Non-pigmented ciliary epithelial cell (primary cell): ENCODE measurements at places on chromosomes 1 and 21.

GRCh38 chr1:159799446-159799985 is 2.6 kb upstream of the FCRL6 start:
- DNase-seq: no peak

GRCh38 chr1:235339746-235340145 is 11.4 kb downstream of the GGPS1 start:
- no peak for DNase-seq

DNA sequence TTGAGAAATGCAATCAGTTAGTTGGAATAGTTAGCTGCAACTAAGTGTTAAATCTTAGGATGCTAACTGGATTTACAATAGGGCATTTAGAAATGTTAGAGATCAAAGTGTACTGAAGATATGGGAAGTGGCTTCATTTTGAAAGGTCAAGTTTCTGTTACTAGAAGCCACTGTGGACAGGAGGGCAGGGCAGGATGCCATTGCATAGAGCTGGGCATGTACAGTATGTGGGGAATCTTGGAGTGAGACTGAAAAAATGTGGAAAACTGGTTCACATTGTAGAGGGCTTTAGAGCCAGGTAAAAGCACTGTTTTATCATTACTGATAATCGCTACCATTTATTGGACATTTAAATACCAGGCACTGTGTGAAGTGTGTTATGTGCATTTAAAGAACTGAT is 31.0 kb downstream of the ARID1A start:
- no peak for DNase-seq

DNA sequence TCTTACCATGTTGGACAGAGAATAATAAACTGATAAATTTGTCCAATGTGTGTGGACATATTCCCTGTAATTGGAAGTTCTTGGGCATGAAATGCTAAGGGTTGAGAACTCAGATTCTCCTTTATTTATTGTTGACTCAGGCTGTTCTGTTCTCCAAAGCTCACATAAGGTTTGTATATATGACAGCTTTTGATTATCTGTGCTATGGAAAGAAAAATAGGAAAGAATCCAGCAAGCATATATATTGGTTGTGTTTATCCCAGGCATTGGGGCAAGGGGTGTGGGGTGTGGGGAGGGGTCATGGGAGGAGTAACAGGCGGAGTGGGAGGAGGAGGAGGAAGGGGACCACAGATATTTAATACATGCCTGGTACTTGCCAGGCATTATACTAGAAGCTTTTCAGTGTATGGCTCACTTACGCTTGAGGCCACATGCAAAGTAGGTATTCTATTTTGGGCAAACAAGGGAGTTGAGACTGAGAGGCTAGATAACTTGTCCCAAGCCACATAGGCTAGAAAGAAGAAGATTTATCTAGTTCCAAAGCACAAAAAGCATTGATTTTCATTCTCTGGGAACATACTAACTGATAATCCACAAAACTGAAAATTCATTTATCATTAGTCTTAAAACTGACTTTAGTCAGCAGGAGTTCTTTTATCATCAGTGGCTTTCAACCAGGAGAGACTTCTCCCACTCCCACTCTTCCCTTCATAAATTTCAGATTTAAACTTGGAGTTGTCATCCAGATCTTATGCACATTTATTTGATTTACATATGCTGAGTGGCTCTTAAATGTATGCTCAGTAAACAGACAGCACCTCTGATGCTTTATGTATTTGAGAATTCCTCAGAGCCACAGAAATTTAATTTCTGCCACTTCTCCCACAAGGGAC is 27.2 kb downstream of the NGF start:
- DNase-seq: no peak

DNA sequence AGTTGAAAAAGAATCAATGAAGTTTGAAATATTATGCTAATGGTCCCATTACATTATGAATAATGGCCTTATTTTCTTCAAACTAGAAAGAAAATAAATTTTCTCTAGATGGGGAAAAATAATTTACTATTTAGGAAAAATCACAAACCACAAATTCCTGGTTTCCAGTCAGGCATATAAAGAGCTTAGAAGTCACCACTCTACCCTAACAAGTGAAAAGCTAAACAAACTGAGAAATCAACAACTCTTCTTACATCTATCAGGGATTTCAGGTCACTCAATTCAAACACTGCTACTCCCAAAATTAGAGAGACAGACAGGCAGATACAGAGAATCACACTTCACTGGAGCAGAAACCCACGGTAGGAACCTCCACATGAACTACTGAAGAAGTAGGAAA is 82.1 kb upstream of the LRRC7 start:
- DNase-seq: no peak

DNA sequence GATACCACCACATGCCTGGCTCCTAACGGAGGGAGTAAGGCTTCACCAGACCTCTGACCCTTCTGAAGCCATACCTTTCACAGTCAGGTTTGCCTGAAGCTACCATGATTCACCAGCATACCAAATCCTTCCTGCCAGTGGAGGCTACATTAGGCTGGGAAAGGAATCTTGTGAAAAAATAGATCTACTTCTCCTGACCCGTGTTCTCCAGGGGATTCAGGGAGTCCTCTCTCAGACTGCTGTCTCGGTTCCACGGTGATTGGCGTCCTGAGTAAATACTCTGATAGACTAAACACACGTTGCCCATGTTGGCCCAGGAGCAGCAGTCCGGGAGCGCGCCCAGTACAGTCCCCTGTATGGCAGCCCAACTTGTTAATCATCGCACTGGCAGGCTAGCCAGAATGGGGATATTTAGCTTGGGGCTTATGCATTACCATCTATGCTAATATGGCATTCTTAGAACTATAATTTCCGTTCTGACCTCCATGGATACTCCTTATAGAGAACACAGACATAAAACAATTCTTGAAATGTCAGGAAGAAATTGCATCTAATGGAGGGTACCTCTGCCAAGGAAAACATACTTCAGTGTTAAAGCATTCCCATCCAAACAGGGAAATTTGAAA is 173.2 kb downstream of the ROR1 start:
- DNase-seq: no peak

DNA sequence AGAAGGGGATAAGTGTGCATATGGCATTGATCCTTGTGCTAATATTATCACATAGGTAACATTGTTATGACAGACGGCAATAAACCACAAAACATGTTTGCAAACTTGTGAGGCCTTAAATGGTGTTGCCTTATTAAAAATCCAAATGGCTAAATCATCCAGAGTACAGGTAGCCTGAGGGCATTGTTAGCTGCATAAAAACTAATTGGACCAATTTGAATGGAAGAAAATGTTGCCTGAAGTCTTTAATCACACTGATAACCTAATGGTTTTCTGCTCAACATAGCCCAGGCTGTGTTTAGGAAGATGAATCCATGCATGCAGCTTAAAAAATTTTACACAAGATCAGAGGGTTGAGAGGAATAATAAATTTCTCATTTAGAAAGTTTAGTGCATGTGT is 19.4 kb upstream of the LRRC53 start:
- no peak for DNase-seq

DNA sequence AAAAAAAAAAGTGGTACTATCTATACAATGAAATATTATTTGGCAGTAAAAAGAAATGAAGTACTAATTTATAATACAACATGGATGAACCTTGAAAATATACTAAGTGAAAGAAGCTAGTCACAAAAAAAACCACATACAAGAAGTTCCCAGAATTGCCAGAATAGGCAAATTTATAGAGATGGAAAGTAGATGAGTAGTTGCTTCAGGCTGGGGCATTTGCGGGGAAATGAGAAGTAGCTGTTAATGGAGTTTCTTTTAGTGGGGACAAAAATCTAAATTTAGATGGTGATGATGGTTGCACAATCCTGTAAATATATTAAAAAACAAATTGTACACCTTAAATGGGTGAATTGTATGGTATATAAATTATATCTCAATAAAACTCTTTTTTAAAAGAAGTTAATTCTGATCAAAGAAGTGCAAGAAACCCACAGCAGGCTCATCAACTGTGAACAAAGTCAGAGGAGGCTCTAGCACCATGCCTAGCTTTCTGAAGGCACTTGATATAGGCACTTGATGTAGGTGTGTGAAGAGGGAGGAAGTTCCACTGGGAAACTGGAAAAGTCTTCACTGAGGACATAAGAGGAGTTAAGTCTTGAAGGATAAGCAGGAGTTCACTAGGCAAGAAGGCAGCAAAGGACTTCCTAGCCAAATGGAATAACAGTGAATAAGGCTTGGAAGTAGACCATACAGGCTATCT is 52.5 kb downstream of the DMAP1 start:
- DNase-seq: no peak

GRCh38 chr21:46544003-46544402 is 60.9 kb downstream of the S100B start:
- no peak for DNase-seq

GRCh38 chr1:230138561-230139239 is 71.7 kb downstream of the GALNT2 start:
- DNase-seq: no peak

GRCh38 chr1:22687191-22687590 is 23.4 kb upstream of the EPHB2 start:
- DNase-seq: no peak

DNA sequence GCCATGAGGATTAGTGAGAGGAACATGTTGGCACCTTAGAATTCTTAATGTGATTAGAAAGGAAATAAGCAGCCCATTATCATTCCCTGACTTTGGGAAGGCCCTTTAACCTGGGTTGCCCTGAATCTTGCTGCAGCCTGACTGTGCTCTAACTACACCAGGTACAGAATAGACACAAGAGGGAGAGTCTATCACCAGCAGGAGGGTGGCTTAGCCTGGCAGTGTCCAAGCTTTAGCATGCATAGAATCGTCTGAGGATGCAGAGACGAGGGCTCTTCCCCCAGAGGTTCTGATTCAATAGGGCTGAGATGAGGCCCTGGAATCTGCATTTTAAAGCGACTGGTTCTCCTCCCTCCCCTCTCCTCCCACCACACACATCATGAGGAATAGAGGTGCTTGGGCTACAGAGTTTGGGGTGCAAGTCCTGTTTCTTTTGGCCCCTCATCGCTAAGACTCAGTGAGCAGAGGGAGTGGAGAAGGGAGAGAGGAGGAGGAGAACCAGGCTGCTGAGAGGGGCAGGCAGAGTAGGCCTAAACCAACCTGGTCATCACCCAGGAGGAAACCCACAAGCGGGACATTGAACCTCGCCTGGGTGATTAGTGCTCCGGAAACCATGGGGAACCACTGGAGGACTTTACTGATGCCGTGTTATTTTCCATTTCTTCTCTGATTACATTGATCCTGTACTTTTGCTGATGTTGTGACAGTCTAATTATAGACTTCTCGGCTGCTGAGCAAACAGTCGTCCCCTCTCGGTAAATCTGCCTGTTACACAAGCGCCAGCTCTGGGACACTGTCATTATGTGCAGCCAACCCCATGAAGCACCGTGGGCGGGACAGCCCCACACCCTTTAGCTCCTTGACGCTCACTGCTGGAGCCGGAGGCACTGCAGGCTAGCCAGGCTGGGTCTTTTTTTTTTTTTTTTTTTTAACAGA is 6.3 kb upstream of the TENT5C start:
- no peak for DNase-seq

DNA sequence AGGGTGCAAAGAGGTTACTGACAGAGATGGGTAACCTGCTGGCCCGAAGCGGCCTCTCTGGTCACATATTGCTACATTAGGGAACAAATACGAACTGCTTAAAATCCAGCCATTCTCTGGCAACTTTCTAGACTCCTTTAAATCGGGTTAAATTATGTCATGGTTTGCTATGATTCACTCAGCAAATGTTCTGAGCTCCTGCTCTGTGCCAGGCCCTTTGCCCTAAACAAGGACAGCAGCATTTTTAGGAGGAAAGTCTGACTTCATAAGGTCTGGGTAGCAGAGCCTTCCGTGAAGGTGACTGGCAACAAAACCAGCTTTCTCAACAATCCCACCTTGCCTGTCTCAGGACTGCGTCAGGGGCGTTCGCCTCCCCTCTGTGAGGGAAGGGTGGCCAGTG is 15.4 kb downstream of the ZP4 start:
- no peak for DNase-seq

GRCh38 chr1:85428471-85429089 is 36.4 kb downstream of the DDAH1 start:
- DNase-seq: no peak

DNA sequence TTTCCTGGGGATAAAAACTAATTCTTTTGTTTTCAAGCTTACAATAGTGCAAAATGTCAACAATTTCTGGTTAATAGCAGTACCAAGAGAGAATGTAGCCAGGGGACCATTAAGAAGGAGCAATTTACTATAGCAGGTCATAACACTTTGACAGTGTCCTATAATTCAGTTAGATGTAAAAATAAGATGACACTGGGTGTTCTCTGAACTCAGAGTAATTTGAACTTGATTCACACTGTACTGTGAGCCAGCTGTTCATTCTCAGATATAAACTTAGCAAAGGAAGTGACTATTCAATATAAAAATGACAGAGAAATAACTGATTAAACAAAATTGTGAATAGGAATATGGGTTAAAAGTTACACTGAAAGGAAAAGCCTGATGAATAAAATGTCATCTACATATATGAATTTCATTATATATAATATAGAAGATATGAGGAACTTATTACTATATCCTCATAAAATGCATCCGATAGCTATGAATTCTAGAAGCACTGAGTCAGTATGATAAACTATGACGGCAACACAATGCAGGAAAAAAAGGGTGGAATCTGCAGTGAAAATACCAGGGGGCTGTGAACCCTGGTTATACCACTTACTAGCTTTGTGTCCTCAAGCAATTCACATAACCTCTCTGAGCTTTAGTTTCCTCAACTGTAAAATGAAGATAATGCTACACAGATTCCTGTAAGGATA is 135.9 kb downstream of the ACBD6 start:
- no peak for DNase-seq

DNA sequence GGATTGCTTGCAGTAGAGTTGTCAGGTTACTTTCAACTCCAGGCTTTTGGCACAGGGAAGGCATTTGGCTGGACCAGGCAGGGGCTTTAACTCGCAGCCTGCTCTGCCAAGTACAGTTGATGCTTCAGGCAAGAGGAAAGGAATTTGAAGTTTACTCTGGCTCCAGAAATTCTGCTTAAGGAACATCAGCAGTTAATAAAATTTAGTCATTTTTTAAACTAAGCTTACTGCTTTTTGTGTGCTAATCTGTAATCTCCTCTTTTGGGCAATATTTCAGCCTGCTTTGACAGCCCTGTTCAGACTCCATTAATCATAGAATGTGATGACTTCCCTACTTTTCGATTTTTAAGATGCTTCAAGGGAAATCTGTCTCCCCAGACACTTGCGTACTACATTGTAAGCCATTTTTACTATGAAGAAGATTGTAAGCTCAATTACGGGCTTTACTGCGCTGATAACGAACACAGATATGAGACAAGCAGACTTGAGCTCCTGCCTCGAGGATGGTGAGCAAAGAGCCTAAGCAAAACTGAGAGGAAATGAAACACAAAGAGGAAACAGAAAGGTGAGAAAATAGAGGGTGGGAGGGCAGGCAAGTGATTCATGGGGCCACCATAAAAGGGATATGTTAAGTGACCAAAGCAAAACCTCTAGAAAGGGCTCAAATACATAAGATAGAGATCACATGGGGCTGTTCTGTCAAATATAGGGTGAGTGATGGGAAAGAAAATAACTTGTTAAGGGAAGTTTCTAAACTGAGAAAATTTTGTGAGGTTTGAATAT is 76.6 kb upstream of the VAV3 start:
- no peak for DNase-seq

DNA sequence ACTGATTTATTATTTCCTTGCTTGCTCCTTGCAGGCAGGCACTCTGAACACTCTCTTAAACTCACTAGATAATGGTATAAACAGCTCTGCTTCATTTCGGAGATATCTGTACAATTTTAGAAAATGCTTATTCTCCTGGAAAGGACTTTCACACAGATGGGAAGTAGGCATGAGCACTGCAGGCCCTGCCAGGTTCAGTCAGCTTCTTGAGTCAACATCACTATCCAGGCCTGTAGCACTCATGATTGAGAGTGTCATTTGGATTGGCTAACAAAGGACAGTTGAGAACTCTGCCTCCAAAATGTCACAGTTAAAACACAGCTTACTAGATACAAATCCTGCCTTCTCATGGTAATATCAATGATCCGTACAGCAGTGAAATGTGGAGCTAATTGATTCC is 181.9 kb downstream of the CYYR1 start:
- DNase-seq: no peak
